ENCODE measurements at places on chromosomes 16 and 17.

GRCh38 chr16:82715160-82715559 is 88.4 kb downstream of the CDH13 start:
- DNase-seq: no peak

DNA sequence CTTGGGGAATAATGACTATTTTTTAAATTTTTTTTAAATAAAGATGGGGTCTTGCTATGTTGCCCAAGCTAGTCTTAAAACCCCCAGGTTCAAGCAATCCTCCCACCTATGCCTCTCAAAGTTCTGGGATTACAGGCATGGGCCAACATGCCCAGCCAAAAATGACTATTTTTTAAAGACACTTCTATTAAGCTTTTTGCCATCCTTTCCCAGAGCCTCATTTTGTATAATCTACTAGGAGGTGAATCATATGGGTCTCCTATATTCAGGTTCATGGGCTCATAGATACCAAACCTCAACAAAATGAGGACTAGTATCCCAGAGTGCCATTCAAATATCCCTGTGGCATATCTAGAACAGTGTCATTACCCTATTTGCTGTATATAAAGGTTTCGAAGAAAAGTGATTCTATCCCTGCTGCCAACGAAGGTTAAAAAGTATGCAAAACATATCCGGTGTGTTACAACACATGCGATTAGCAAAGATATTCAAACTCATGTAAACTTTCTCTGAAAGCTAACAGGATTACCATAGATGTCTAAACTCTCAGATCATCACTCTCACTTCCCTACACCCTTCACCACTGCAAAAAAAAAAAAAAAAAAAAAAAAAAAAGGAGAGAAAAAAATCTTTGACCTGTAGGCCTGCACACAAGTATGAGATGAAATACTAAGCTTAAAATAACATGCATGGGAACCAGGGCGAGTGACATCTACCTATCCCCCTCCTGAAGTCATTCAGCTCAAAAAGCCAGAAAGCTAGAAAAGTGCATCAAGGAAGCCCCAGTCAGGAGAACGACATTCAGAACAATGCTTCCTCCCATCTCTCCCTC is 23.5 kb downstream of the XPO6 start:
- no peak for DNase-seq

GRCh38 chr16:87271256-87271655 is 45.9 kb downstream of the C16orf95 start:
- no peak for DNase-seq

- DNase-seq: no peak
These were observed 745 bp downstream of the PAM16 start for GRCh38 chr16:4350365-4350786.

GRCh38 chr17:27651411-27652345 is 20.7 kb downstream of the LGALS9 start:
- no peak for DNase-seq

- DNase-seq: no peak
These were observed 38.4 kb upstream of the XYLT1 start for GRCh38 chr16:17509194-17509593.

- no peak for DNase-seq
These were observed 482 bp upstream of the SLC16A3 start for GRCh38 chr17:82228278-82228841.

DNA sequence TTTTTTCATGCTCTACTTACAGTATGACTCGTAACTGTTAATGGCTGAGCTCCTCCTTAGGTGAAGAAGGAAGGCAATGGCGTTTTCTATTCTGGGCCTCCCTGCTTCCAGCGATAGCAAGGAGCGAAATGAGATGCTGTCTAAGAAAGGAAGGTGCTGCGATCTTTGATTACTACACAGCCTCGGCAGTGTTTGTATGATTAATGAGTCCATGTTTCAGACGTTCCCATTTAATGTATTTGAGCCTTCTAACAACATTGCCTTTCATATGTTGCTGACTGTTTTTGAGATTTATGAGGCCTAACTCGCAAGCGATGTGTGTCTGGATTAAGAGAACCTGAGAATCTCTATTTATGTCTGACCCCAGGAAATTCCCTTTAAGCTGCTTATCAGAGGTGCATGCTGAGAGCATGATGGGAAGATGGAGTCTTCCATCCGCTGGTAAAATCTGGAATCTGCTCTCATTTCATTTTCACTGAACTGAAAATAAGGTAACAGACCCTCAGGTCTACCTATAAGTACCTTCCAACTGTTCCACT is 403.4 kb downstream of the WWOX start:
- no peak for DNase-seq

DNA sequence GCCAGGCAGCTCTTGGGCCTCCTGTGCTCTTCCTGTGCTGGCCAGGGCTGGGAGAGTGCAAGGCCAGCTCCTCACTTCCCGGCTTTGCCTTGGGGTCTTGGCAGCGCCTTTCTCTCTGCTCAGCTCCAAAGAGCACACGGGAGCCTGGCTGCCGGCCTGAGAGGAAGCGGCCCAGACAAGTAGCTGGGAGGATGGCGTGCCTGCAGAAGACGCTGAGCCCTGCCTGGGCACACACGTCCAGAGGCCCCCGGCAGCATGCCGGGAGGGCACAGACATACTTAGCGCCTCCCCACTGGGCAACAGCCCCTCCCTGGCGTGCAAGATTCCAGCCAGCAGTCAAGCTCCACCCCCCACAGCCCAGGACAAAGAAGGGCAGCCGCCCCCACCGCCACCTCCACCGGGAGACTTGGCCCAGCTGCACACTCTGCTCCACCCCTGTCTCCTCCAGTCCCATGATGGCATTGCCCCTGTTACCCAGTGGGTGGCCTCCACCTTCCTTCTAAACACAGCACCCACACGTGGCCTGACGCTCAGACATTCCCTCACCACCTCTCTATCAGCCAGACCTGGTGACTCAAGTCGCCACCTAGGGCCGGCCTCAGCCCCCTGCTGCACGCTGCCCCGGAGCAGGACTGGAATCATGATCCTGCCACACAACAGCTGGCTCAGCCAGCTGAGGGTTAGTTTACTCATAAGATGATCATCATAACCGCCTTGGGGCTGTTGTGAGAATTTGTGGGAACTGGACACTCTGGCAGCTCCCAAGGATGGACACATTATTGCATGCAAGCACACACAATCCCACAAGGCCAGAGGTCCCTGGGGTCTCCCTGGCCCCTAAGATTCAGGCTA is 12.4 kb downstream of the SGCA start:
- peak; percentile 88 for DNase-seq

DNA sequence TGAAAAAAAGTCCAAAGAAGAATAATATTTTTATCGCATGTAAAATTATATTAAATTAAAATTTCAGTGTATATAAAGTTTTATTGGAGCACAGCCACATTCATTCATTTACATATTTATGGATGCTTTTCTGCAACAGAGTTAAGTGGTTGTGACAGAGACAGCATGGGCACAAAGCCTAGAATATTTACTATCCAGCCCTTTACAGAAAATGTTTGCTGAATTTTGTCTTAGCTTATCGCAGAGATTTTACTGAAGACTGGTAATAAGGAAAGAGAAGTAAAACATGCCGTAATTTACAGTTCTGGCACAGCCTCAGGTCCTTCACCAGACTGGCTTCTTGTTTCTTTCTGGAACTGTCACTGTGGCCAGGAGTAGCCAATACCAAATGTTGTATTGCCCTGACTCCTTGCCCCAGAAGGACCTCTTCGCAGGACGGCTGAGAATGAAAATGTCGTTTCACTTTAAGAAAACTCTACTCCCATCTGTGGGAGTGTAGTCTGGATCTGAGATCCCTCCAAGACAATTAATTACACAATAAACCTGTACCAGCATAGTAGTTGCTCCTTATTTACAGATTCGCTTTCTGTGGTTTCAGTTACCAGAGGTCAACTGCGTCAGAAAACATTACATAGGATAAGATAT is 94.9 kb upstream of the GOT2 start:
- DNase-seq: no peak

DNA sequence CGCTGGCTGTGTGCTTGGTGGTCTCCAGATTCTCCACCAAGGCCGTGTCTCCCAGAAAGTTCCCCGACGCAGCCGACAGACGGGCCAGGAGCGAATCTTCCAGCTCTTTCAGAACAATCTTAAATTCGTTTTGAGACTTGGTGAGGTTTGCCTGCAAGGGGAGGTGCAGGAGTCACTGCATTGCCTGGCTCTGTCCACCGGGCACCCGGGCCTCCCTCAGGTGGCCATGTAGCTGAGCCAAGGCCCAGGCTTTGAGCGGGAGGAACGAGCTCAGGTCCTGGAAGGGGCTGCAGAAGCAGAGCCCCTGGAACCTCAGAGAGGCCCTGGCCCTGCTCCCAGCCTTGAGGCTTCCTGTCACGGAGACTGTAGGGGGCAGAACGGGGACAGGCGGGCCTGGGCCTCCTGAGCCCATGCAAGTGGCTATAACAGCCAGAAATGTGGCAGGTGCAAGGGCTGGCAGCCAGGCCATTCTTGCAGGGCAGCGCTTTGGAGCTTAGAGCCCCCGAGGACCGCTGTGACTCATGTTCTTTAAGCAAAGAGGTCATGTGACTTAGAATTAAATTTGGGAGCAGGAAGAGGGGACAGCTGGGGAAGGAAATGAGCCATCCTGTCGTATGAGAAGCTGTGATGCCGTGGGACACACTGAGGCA is 72.4 kb downstream of the PGS1 start:
- DNase-seq: peak; percentile 71

DNA sequence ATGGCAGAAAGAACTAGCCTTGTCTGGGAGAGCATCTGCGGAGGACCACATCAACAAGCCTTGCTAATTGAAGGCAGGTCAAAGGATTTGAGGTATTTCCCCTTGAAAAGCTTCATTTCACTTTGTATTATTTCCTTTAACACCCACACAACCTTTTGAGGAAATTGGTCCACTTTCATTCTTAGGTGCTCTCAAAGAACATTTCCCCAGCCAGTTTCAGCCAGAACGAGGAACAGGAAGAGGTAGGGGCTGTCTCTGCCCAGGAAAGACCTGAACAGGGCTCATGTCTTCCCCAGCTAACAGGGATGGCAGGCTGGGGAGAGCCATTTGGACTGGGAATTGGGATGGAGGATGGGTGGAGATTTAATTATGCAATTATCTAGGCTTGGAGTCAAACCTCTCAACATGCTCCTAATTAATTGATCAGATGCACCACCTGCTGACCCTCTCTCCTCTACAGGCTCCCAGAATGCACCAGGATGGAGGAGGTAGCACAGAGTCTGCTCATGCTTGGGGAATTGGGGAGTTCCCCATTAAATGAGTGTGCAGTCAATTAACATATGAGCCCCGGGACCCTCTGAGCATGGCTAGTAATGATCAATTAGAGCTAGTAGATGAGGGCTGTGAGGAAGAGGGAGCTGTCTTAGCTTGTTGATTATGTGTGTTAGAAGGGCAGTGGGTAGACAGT is 84.6 kb downstream of the GP2 start:
- DNase-seq: no peak

- no peak for DNase-seq
These were observed 1.0 kb downstream of the MSI2 start for GRCh38 chr17:57257195-57257894.

- DNase-seq: no peak
These were observed 34.7 kb downstream of the BAHCC1 start for GRCh38 chr17:81429821-81430551.

GRCh38 chr16:3021449-3022207 is 1.5 kb downstream of the TNFRSF12A start:
- DNase-seq: peak; percentile 84

DNA sequence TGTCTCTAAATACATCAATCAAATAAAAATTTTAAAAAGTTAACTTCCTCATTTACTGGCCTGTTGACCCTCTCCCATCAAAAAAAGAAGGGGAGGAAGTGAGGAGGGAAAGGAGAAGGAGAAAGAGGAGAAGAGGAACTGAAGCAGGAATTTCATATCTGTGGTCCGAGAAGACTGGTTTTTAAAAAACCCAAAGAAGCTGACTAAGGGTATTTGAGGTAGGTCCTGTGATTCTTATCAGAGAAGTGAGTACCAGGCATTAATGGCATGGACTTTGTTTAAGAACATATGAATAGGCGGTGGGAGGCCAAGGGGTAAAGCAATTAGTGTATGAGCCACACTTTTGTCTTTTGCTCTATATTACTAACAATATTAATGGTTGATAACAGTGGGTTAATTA is 2.0 kb downstream of the SLC46A1 start:
- no peak for DNase-seq

DNA sequence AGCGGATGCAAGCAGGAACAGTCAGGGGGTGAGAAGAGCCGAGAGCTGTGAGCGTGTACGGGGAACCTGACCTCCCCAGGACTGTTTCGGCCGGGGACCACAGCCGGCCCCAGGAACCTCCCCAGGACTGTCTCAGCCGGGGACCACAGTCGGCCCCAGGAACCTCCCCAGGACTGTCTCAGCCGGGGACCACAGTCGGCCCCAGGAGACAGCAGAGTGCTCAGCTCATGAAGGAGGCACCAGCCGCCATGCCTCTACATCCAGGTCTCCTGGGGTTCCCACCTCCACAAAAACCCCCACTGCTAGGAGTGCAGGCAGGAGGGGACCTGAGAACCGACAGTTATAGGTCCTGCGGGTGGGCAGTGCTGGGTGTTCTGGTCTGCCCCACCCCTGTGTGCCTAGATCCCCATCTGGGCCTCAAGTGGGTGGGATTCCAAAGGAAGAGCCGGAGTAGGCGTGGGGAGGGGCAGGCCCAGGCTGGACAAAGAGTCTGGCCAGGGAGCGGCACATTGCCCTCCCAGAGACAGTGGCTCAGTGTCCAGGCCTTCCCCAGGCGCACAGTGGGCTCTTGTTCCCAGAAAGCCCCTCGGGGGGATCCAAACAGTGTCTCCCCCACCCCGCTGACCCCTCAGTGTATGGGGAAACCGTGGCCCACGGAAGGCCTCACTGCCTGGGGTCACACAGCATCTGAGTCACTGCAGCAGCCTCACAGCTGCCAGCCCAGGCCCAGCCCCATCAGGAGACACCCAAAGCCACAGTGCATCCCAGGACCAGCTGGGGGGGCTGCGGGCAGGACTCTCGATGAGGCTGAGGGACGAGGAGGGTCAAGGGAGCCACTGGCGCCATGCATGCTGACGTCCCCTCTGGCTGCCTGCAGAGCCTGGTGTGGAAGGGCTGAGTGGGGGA is 4.3 kb downstream of the RHBDF1 start:
- DNase-seq: no peak

- DNase-seq: no peak
These were observed 3.0 kb downstream of the MT2A start for GRCh38 chr16:56611281-56611833.

DNA sequence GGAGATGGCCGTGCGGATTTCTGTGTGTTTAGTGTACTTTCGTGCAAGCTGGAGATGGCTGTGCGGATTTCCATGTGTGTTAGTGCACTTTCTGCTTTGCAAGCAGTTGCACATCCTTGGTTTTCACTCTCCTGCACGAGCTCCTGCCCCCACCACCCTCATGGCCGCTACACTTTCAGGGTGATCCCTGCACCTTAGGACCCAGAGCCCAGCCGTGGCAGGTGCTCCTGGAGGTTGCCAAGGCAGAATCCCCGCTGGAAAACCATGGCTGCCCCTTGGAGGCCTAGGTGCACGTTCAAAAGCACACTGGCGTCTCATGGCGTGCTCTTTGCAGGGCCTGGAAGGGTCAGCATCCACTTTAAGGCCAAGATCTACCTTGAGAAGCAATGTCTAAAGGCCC is 311.0 kb upstream of the TNRC6C start:
- DNase-seq: no peak
